ENCODE measurements at places on chromosomes 2 and 18.
A peak's percentile ranks its signal among the peaks of the same experiment; 100 is the strongest.

DNA sequence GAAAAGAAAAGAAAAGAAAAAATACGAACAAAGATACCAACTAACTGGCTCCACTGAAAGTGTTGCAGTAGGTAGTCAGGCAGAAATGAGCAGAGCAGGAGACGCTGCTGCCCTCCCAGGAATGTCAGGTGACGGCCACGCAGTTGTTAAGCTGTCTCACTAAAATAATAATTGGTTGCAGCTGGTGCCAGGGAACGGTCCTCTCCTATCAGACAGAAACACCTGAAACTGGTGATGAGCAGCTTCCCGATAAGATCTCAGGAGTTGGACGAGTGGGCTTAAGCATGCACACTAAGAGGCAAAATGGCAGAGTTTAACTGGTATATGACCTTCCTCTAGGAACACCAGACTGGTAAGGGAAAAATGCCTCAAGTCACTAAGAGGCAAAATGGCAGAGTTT is 611.1 kb downstream of the ZEB2 start:
- no peaks in the 10 kb centered on the region for H3K4me1 ChIP-seq
- DNase-seq: no peak
- H3K36me3 ChIP-seq: no peaks in the 10 kb centered on the region
- H3K27ac ChIP-seq: no peak overlapping the region

- H3K27ac ChIP-seq: no peak overlapping the region
- H3K4me1 ChIP-seq: no peaks in the 10 kb centered on the region
- H3K27me3 ChIP-seq: no peaks in the 10 kb centered on the region
- no peak overlapping the region for H3K4me3 ChIP-seq
These were observed 310.4 kb upstream of the HDAC4 start for GRCh38 chr2:239710953-239711861.

GRCh38 chr18:34993289-34993688 is 47.9 kb upstream of the MAPRE2 start:
- H3K4me1 ChIP-seq: 0 out of 2 replicates have a peak, but pooled peaks cover 3% of the 10 kb centered on the region
- H3K27me3 ChIP-seq: no peaks in the 10 kb centered on the region
- H3K36me3 ChIP-seq: no peaks in the 10 kb centered on the region
- DNase-seq: no peak
- no peak overlapping the region for H3K27ac ChIP-seq

DNA sequence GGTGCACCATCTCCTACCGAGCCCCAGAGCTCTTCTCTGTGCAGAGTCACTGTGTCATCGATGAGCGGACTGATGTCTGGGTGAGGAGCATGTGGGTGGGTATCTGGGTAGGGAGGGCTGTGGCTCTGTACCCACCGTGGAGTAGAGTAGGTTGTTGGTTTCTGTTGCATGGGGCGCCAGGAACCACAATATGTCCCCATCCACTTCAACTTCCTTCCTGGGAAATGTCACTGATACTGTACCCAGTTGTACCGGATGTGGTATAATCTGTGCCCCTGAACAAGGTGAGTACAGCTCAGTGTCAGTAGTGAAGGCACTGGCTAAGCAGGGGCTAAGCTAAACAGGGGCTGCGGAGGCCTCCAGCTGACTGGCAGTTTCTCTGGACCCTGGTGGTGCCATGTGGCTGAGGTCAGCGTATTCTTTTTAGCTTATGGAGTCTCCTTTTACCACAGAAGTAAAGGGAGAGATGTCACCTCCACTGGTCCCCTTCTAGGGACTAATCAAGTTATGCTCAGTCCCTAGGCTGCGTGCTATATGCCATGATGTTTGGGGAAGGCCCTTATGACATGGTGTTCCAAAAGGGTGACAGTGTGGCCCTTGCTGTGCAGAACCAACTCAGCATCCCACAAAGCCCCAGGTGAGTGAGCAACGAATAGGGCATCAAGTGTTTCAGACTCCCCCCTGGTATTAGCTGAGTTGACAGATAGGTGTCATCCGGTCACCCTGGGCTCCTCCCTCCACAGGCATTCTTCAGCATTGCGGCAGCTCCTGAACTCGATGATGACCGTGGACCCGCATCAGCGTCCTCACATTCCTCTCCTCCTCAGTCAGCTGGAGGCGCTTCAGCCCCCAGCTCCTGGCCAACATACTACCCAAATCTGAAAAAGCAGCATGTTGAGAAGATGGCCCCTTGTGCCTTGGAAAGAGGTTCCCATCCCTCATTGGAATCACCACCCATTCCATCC is 2.7 kb downstream of the STK16 start:
- peaks cover 45% of the 10 kb centered on the region for H3K4me1 ChIP-seq
- DNase-seq: no peak
- H3K36me3 ChIP-seq: no peaks in the 10 kb centered on the region
- H3K27me3 ChIP-seq: no peaks in the 10 kb centered on the region

DNA sequence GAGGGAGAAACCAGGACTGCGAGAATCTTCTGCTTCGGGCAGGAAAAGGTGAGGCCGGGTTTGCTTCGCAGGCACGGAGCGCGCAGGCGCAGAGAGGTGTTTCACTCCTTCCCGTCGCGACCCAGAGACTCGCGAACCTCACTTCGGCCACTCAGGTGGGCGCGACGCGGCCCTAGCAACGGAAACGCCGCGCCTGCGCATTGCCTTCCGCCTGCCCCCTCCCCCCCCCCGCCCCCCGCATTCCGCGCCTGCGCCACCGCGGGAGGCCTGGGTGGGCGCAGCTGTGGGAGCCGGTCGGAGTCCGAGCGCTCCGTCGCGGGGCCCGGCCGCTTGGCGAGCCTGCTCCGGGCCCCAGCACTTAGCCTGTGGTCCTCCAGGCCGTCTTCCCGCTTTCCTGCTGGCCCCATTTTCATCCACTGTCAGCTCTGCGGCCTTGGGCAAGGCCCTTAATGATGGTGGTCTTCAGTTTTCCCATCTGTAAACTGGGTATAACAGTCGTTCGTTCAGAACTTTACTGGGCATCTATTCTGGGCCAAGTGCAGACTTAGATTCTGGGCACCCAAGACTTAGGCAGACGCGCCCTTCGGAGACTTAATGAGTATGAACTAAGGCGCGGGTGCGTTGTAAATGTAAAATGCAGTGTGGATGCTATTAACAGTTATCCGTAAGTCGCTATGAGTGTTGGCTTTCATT is 62.1 kb upstream of the ACKR3 start:
- H3K27me3 ChIP-seq: peaks cover 15% of the 10 kb centered on the region
- H3K4me1 ChIP-seq: no peaks in the 10 kb centered on the region
- peak overlapping the region; percentile 34 for H3K4me3 ChIP-seq
- DNase-seq: no peak

DNA sequence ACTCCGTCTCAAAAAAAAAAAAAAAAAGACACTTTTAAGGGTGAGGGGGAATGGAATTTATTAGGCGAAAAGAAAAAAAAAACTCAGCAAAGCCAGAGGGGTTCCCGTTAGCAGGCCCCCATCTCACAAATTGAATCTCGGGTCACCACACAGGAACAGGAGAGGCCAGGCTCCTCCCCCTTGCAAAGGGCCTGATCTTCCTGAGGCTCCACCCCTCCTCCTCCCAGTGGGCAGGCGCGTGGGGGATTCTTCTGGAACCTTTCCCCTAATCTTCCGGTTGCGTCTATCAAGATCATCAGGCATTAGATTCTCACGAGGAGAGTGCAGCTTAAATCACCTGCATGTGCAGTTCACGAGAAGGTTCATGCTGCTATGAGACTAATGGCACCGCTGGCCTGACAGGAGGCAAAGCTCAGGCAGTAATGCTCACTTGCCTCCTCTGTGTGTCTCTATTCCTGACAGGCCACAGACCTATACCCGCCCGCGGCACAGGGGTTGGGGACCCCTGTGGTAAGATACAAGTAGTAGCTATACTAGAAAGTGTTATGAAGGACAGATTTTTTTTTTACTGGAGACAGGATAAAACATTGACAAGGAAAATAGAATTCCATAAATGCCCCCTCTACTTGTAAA is 45.8 kb downstream of the TAF4B start:
- no peak overlapping the region for H3K4me3 ChIP-seq
- H3K4me1 ChIP-seq: no peaks in the 10 kb centered on the region
- H3K27ac ChIP-seq: no peak overlapping the region
- no peaks in the 10 kb centered on the region for H3K36me3 ChIP-seq

- no peaks in the 10 kb centered on the region for H3K4me1 ChIP-seq
- H3K27ac ChIP-seq: no peak overlapping the region
- peaks cover 10% of the 10 kb centered on the region for H3K36me3 ChIP-seq
- H3K27me3 ChIP-seq: no peaks in the 10 kb centered on the region
- DNase-seq: no peak
- H3K4me3 ChIP-seq: no peak overlapping the region
These were observed 10.4 kb downstream of the TMEM87B start for GRCh38 chr2:112065486-112065885.

DNA sequence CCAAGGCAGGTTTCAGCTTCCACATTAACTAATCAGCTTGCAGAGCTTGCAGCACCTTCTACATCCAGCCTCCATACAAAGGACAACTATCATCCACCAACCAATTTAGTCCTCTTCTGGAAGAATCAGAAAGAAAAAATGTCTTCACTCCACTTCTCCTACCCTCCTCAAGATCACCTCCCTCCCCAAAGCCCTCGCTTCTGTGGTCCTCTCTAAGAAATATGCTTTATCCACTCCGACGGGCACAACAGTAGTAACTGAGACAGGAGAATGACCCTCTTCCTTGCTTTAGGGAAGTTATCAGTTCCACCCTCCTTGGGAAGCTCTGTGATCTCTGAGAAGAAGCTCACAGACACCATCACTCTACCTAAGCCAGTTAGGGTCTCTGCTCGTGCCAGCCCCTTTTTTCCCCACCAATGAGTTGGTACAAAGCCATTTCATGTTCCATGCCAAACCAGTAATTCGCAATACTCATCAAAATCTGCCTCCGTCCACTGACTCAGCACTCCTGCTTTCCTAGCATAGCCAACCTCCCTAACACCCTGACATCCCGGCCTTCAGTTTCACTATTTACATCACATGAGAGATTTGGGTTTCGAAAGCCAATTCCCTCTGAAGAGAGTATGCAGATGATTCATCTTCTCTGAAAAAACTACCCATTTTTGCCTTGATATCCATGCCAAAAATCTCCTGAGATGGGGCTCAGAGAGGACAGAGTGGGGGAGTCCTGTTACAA is 114.1 kb upstream of the PKDCC start:
- H3K36me3 ChIP-seq: no peaks in the 10 kb centered on the region
- DNase-seq: no peak
- H3K27me3 ChIP-seq: no peaks in the 10 kb centered on the region
- H3K4me3 ChIP-seq: no peak overlapping the region

GRCh38 chr18:65025756-65026155 is 725.1 kb upstream of the CDH7 start:
- no peak overlapping the region for H3K4me3 ChIP-seq
- no peaks in the 10 kb centered on the region for H3K27me3 ChIP-seq
- no peaks in the 10 kb centered on the region for H3K4me1 ChIP-seq
- DNase-seq: no peak
- no peak overlapping the region for H3K27ac ChIP-seq

GRCh38 chr2:193409951-193410350 is 1215.2 kb upstream of the TMEFF2 start:
- H3K4me3 ChIP-seq: no peak overlapping the region
- H3K36me3 ChIP-seq: no peaks in the 10 kb centered on the region
- no peaks in the 10 kb centered on the region for H3K4me1 ChIP-seq
- H3K27ac ChIP-seq: no peak overlapping the region
- no peaks in the 10 kb centered on the region for H3K27me3 ChIP-seq
- no peak for DNase-seq

DNA sequence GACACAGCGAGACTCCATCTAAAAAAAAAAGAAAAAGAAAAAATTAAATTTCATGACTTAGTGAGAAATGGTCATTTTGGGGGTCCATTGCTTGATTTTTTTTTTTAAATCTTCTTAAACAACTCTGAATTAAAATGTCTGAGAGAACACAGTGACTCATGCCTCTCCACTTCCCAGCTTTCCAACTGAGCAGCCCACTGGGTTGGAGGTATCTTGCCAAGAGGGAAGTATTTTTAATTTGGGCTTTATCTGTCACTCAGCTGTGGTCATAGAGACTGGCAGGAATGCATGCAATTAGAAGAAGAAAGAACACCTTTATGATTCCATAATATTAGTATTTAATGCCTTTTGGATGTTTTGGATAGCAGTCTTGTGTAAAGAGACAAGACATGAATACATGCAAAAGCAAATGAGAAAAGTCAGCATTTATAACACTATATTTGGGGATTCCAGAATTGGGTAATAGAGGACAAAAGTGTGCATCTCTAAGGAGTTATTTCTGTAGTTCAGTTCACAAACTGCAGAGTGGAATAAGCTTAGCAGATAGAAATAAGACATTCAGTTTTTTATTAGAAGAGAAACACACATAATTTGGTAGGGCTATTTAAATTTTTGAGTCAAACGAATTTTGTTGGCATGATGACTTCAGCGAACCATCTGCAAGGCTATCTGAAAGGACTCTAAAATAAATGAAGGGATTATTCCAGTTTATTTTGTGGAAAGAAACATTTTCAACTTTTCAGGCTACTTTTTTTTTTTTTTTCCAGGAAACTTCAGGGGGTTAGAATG is 254.8 kb downstream of the TGIF1 start:
- peak overlapping the region; percentile 90 for H3K27ac ChIP-seq
- H3K27me3 ChIP-seq: no peaks in the 10 kb centered on the region
- DNase-seq: no peak
- peaks cover 38% of the 10 kb centered on the region for H3K4me1 ChIP-seq

GRCh38 chr2:44450806-44451205 is 89.1 kb downstream of the CAMKMT start:
- H3K27me3 ChIP-seq: no peaks in the 10 kb centered on the region
- no peak overlapping the region for H3K4me3 ChIP-seq
- no peaks in the 10 kb centered on the region for H3K36me3 ChIP-seq

DNA sequence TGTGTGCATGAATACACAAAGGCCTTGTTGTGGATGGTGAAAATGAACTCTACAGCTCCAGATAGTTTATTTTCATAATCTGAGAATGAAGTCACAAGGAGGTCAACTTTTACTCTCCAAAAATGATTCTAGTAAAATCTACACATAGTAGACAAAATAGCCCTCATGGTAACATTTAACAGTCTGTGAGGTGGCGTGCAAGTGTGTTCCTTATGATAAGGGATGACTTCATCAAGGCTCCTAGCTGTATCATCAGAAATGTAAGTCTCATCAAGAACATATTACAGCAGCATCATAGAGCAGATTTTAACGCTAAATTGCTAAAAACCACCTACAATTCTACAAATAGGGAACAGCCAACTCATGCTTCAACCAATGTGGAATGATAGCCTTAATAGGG is 72.3 kb upstream of the RIOK3 start:
- no peaks in the 10 kb centered on the region for H3K27me3 ChIP-seq
- H3K27ac ChIP-seq: peak overlapping the region; percentile 78
- H3K4me1 ChIP-seq: peaks cover 41% of the 10 kb centered on the region
- H3K36me3 ChIP-seq: no peaks in the 10 kb centered on the region
- DNase-seq: no peak
- no peak overlapping the region for H3K4me3 ChIP-seq

DNA sequence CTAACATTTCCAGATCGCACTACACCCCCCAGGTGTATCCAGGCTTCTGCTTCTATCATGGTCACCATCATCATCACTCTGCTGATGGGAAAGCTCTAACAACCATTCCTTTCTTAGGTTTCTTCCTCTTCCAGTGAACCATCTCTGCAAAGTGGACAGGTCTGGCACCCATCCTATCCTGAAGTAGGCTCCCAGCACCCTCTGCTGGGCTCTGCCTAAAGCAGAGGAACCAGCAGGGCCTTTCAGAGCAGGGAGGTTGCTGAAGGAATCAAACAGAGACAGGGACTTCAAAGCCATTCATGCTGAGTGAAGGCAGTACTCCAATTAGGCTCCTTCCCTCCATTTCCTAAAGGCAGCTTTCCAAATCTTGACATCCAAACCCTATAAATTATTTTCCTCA is 27.2 kb upstream of the SATB2 start:
- no peak for DNase-seq
- no peak overlapping the region for H3K4me3 ChIP-seq
- no peaks in the 10 kb centered on the region for H3K4me1 ChIP-seq
- H3K27me3 ChIP-seq: no peaks in the 10 kb centered on the region

Measured in Panc1 (cell line).